ENCODE measurements at places on chromosomes 4 and X. TPM values are rescaled to one million over a fixed set of nuclear protein-coding genes. Genes with fewer than 3 reads are reported as not detected.

AMOT gene
- 39.0 TPM for polyA plus RNA-seq

DNA sequence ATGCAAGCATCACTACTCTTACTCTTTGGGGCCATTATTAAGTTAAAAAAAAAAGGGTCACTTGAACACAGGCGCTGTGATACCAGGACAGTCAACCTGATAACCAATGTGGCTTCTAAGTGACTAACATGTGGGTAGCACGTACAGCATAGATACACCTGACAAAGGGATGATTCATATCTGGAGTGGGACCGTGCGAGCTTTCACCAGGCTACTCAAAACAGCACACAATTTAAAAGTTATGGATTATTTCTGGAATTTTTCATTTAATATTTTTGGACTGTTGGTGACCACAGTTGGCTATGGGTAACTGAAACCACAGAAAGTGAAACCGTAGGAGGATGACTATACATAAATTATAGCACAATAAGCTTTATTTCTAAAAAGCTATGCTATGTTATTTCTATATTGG is 113.8 kb upstream of the STIM2 start:
- no peak for DNase-seq

TRPC3 gene
- 0.19 TPM for polyA plus RNA-seq

RASGEF1B gene
- 5.1 TPM for polyA plus RNA-seq

PTPN13 gene
- 6.0 TPM for polyA plus RNA-seq

GRCh38 chr4:173506597-173507211 is 23.3 kb downstream of the HAND2 start:
- DNase-seq, result no peak

GRCh38 chrX:132173647-132174046 is 45.6 kb downstream of the RAP2C start:
- DNase-seq, result no peak

TKTL1 gene
- polyA plus RNA-seq, result 0.67 TPM

DNA sequence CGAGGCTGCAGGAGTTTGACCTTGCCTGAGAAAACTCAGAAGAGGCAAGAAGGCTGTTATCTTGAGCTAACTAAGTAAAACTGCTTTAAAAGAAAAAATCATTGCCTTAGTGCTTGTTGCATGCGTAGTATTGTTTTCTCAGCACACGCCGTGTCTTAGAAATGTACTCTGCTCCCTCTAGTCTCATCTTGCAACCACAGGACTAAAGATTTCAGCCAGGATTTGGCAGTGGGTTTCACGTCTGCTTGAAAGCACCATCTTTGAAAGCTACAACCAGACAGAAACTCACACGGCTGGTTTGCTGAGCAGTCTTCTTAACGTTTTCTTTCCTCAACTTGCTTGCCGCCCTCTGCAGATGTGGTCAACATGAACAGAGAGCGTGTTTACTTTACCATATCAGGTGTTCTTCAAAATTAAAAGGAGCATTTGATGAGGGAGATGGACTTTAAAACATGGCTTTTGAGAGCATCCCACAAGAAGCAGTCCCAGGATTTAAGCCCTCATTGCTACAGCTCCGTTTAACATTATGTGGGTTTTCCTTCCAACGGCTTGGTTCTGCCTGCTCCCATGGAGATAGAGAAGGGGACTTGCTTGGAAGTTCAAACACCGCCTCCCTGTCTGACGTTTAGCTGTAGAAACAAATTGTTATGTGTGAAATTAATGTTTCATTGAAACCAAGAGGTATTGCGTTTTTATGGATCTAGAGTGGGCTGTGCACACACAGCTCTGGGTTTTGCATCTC is 3.4 kb downstream of the SORCS2 start:
- no peak for DNase-seq

DNA sequence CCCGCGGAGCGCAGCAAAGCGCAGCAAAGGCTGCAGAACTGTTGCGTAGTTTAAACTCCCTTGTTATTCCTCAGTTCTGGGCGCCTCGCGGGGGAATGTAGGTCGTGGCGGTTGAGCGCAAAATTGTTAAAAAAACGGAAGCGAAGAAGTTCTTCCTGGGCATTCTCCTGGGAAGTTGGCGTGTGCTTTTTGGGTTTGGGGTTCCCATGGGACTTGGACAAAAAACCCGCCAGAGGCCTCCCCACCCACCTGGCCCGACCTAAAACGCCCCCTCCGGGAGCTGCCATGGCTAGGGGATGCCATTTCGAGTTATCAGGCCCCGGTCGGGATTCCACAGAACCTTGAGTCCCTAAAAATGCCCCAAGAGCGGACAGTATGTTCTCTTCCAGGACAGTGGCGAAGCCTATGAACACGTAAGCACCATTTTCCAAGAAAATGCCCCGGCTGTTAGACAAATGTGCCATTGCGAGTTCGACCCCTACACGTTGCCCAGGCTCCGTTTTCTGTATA is 8.9 kb downstream of the ZIC3 start:
- no peak for DNase-seq

GRCh38 chr4:76526585-76526990 is 91.6 kb downstream of the SHROOM3 start:
- no peak for DNase-seq

NAP1L5 gene
- polyA plus RNA-seq, result 6.7 TPM

FRAS1 gene
- polyA plus RNA-seq, result 4.6 TPM

GNRHR gene
- polyA plus RNA-seq, result 0.50 TPM

DNA sequence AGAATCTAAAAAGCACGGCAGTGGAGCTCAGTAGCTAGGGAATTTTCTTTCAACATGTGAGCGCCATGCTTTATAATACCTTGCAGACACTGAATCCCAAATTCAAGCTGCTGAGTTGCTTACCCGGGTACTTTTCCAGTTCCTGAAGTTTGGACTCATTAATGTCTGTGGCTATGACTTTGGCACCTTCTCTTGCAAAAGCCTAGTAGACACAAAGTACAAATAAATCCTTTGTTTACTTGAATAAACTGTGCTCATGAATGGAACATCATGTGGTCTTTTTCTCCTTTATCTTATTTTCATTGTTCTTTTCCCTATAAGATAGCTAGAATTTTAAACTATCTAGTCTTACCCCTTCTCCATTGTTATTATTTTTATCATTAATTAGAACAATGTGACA is 4.6 kb downstream of the BDH2 start:
- DNase-seq, result no peak

GRCh38 chrX:25003066-25003849 is 12.5 kb downstream of the ARX start:
- no peak for DNase-seq

DNA sequence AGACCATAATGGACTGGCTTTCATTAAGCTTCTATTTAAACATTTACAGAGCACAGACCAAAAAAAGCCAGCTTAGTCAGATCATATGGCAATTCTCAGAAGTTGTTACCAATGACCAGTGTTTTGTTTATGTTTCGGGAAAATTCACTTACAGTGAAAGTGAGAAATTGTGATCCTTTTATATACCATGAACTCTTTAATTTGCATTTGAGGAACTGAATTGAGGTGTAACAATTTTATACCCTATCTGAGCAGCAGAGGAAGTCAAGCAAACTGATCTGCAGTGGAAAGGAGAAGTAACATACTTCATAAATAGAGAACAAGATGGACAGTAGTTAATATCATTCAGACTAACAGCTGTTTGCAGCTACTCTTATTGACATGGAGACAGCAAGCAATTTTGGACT is 97.1 kb downstream of the TMA16 start:
- DNase-seq, result no peak

DNA sequence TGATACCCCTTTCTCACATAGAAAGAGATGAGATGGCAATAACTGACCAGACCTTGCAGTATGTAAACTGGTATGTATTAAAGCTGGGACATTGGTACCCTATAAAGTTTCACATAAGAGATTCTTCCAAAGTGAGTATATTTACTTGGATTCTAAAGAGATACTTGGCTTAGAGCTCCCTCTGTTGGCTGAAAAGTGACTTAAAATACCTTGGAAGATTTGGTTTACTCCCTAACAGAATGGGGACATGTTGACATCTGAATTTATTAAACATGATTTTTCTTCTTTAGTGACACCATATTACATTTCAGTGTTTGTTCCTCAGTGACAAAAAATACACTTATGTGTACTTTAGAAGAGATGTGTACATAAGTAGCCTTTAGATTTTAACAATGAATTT is 47.9 kb upstream of the RGN start:
- DNase-seq, result peak; percentile 45

GRCh38 chr4:13704035-13704434 is 76.5 kb upstream of the BOD1L1 start:
- DNase-seq, result no peak

ODAM gene
- polyA plus RNA-seq, result not detected

NPY2R gene
- not detected for polyA plus RNA-seq

DNA sequence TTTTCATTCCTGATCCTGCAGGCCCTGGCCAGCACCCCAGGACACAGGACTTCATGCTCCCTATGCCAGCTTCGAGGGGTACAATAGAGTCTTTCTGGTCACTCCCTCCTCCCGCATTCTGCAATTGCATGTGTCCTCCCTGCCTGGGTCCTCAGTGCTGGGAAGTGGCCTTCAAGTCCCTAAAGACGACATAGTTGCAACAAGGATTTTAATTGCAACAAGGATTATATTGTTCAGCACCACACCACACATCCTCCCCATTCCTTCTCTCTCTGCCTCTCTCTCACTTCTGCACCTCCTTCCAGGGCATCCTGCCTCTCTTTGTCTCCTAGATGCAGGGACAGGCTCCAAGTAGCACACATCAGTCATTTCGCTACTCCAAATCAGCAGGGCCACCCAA is 25.5 kb downstream of the SCD5 start:
- no peak for DNase-seq

DNA sequence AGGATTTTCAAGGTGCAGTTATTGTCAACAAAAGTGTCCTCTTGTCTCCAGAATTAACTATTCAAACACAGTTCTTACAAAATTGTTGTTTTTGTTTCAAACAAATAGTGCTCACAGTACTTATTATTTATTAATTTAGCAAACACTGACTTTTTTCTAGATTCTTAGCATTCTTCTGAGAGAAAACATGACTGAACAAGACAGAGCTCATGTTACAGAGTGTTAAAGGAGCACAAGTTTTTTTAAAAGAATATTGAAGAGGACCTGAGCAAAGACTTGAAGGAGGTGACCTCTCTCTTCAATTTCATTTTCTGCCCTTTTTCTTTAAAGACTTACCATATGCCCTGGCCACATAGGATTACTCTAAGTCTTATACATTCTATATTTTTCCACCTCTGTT is 2220.3 kb upstream of the AGA start:
- no peak for DNase-seq

DNA sequence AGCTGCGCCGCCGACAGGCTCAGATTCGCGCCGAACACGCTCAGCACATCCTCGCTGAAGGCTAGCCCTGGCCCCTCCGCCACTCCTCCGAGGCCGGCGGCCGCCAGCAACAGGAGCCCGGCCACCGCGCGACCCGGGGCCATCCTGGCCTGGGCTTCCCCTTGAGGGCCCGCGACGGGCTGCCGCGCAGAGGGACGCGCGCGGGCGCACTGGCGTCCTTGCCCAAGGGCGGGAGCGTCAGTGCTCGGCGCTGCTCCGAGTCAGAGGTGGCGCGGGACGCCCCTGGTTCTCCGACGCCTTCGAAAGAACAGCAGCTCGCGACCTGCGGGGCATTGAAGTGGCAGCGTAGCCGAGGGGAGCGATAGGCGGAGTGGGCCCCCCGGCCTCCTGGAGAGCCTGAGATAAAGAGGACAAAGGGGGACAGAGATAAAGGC is 745 bp downstream of the SLC39A8 start:
- peak; percentile 56 for DNase-seq

- DNase-seq, result peak; percentile 35
Observed at GRCh38 chrX:56733459-56734046, 4.5 kb downstream of the NBDY start.

GAB3 gene
- 5.2 TPM for polyA plus RNA-seq

DNA sequence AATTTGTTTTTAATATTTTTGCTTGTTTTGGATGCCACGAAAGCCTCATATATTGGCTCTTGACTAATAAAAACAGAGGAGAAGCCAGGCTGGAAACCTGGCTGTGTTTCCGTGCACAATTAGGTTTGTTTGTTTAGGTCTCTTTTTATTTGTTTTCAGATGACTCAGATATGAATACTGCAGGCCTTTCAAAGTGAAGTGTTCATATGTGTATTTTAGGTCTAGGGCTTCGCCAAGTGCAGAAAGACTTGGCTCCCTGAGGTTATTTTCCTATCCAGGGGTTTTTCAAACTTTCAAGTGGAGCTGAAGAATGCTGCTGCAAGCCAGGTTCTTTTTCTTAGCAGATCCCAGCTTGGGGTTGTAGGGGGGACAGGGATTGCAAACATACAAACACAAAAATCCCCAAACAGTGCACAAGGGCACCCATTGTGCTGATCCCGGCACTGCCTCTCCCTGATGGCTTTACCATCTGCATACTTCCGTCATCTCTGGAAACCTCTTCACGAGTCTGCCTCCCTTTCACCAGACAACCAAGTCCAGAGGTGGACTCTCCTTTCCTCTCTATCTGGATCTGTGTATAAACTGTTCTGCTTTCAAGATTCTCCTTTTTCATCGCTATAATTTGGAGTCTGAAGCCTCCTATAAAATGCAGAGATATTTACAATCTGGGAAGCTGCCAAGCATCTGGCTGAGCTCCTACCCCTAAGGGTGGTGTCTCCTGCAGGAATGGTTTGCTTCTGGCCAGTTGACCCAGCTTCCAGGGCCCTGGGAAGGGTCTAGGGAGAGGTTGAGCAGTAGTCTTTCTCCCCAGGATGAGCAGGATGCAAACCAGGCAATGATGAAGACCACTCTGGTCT is 108.6 kb downstream of the SMIM20 start:
- peak; percentile 86 for DNase-seq

DNA sequence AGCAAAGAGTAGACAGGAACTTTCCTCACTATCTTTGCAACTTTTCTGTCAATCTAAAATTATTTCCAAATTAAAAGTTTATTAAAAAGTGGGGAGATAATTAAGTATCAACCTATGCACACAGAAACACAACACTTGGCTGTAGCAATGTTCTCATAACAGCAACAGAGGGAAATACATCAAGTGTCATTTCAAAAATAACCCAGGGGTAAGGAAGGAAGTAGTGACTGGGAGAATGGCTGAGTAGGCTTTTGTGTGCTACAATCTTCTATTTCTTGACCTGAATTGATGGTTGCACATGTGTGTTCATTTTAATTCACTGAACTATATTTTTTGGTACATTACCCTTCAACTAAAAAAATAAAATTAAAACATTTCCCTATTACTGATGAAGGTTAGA is 67.5 kb downstream of the ABCG2 start:
- no peak for DNase-seq

DNA sequence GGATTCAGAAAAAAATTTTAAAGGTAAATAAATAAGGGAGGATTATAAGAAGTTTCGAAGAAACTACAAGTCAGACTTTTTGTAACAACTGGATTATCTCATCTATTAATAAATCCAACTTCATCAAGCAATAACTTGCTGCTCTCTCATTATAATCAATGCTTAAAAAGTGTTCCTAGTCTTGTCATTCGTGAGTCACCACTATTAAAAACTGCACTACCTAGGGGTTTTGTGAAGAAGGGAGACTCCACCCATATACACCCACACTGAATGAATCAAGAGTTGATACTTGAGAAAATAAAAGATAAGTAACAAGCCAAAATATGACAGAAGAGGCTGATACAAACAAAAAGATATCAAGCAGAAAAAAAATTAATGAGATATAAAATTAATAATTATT is 360.5 kb downstream of the ZNF674 start:
- no peak for DNase-seq

TSPAN6 gene
- 24.8 TPM for polyA plus RNA-seq

All from hindlimb muscle (tissue), 1 donor.